ENCODE measurements at places on chromosomes 3 and 15. TPM values are rescaled to one million over a fixed set of nuclear protein-coding genes. Genes with fewer than 3 reads are reported as not detected.

DNA sequence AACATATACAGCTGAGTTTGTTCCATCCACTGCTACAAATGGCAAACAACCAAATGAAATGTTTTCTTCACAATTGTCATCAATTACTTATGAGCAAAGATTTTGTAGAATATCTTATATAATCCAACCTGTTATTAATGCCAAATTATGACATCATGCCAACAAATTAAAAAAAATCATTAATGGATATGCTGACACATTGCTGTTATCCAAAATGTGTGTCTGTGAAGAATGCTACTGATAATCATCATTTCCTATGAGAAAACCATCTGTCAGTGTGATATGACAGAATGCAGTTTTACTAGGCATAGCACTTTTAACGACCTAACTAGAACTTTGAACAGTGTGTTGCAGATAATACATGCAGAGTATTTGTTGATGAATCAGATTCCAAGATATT is 556.5 kb upstream of the KCNMB2 start:
- no peaks in the 10 kb centered on the region for H3K4me1 ChIP-seq
- no peaks in the 10 kb centered on the region for H3K27me3 ChIP-seq
- no peak overlapping the region for H3K4me3 ChIP-seq
- no peaks in the 10 kb centered on the region for H3K36me3 ChIP-seq
- DNase-seq: no peak

GRCh38 chr3:103794656-103795055 is 1359.8 kb downstream of the ZPLD1 start:
- DNase-seq: no peak
- no peak overlapping the region for H3K4me3 ChIP-seq
- H3K36me3 ChIP-seq: no peaks in the 10 kb centered on the region

DNA sequence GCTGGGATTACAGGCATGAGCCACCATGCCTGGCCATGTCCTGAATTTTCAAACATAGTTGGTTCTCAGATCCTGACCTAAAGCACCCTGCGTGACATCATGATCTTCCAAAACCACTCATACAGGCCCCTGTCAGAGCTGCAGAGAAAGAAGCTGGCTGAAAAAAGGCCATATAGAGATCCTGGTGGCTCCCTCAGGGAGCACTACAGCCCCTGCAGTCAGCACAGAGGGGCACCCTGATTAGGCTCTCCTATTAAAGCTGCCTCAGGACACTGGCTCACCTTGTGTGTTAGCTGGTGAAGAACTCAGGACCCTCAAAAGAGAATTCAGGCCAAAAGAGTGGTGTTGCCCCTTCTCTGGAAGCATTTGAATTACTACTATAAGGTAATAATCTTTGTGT is 249.7 kb upstream of the MCTP2 start:
- no peak overlapping the region for H3K4me3 ChIP-seq
- peaks cover 6% of the 10 kb centered on the region for H3K4me1 ChIP-seq
- no peak for DNase-seq
- no peak overlapping the region for H3K27ac ChIP-seq
- no peaks in the 10 kb centered on the region for H3K36me3 ChIP-seq

Gene KLHL40
- not detected for total RNA-seq

DNA sequence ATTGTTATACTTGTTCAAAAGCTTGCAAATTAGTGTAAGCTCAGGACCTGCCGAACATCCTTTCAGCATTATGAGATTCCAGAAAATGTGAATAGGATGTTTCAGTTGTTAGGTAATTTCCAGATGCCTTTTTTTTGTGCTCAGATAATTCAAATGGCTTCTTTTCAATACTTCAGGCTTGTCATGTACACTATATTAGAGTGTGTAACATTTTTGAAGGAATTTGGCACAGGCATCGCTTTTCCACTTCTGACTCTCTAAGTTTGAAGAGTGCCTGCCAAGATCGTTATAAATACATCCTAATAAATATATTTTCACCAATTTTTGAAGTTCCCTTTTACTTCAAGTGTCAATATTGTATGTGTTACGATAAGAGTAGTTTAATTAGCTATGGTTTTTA is 35.2 kb downstream of the CADM2 start:
- no peak overlapping the region for H3K4me3 ChIP-seq
- no peaks in the 10 kb centered on the region for H3K27me3 ChIP-seq
- no peak overlapping the region for H3K27ac ChIP-seq
- no peaks in the 10 kb centered on the region for H3K36me3 ChIP-seq
- no peaks in the 10 kb centered on the region for H3K4me1 ChIP-seq
- DNase-seq: no peak

- H3K4me1 ChIP-seq: peaks cover 25% of the 10 kb centered on the region
- no peak overlapping the region for H3K27ac ChIP-seq
- peaks cover 52% of the 10 kb centered on the region for H3K36me3 ChIP-seq
- DNase-seq: no peak
- no peak overlapping the region for H3K4me3 ChIP-seq
Measured at GRCh38 chr3:41224120-41224806, 25.0 kb downstream of the CTNNB1 start.

DNA sequence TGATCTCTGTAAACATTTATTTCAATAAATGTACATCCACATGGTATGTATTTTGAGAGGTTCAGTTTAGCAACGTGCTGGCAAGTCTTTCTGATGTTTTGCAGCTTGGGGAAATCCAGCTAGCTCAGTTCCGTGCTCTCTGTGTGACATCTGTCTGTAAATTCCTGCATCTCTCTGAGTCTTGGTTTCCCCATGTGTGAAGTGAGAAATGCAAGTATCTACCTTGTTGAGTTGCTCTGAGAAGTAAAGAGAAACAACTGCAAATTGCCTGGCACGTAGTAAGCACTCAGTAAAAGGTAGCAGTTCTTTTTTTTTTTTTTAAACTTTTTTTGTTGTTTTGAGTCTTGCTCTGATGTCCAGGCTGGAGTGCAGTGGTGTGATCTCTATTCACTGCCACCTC is 30.2 kb upstream of the MORF4L1 start:
- no peaks in the 10 kb centered on the region for H3K27me3 ChIP-seq
- H3K27ac ChIP-seq: no peak overlapping the region
- no peak for DNase-seq
- no peaks in the 10 kb centered on the region for H3K36me3 ChIP-seq
- no peak overlapping the region for H3K4me3 ChIP-seq

Measured in activated CD4-positive, alpha-beta T cell treated with anti-CD3 and anti-CD28 coated beads, Interleukin-2, amount 10 ng/mL, durations not matched to agents 7 days and 5 days (primary cell).